ENCODE measurements at places on chromosomes 12 and 14. TPM values are rescaled to one million over a fixed set of nuclear protein-coding genes. Genes with fewer than 3 reads are reported as not detected.

GRCh38 chr12:12047682-12048081 lies 23.1 kb upstream of the BCL2L14 start:
- no peak for DNase-seq

DNA sequence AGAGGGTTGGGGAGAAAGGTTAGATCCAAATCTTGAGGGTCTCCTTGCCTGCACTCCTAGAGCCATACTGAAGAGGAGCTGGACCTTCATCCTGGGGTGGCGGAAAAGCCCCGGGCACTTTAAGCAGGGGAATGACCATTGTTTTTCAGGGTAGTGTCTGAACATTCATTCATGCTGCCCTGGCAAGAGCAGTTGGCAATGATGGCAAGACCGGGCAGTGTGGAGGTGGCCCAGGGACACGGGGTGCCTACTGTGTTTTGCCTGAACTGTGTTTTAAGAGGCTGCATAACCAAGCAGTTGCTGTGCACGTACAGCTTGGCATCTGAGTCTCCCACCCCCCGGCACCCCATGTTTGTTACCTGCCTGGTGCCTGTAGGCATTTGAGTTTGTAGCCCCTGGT lies 14.7 kb downstream of the TPCN1 start:
- no peak for DNase-seq

- no peak for DNase-seq
These were observed 461.4 kb upstream of the SYT1 start for GRCh38 chr12:78403136-78403535.

DNA sequence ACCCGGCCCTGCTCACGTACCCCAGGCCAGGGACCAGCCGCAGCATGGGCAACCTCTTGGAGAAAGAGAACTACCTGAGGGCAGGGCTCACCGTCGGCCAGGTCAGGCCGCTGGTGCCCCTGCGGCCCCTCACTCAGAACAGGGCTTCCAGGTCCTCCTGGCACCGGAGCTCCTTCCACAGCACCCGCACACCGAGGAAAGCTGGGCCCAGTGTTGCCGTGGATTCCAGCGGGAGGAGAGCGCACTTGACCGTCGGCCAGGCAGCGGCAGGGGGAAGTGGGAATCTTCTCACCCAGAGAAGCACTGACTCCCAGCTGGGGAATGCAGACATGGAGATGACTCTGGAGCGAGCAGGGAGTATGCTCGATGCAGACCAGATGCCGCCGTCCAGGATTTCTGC lies 7.9 kb upstream of the VAMP1 start:
- DNase-seq = no peak

GRCh38 chr12:121334513-121335343 lies 17.5 kb downstream of the ANAPC5 start:
- peak; percentile 14 for DNase-seq

DNA sequence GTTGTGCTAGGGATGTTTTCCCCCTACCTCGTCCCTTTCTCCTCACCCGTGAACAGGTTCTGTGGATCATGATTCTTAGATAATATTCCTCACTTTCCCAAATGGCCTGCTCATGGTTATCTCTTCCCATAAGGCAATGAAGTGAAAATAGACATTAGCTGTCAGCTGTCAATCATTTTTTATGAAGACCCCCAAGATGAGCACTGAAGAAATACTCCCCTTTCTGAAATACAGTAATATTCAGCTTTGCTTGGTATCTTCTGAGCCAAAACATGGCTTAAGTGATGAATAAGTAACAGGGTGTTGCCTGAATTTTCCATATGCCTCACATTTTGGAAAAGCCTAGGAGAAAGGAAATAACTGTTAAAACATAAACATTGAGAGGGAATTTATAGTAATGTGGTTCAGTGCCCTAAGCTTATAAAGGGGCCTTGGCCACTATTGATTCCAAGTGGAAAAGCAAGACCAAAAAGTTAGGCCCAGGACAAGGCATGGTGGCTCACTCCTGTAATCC lies 70.7 kb upstream of the NAP1L1 start:
- no peak for DNase-seq

Gene NFATC4
- not detected for total RNA-seq

Gene SPTSSA
- 4.0 TPM for total RNA-seq

Gene DLK1
- total RNA-seq = not detected

Gene PLCZ1
- total RNA-seq = not detected

Gene TMEM132D
- total RNA-seq = not detected

Gene CELA1
- total RNA-seq = not detected
